CD4-positive, alpha-beta T cell treated with Interleukin-4 for 1 hour (primary cell): ENCODE measurements at places on chromosomes 13 and 19.

GRCh38 chr19:56765137-56765536 lies 75.4 kb downstream of the PEG3 start:
- DNase-seq, result no peak

GRCh38 chr13:98295371-98295770 lies 118.3 kb upstream of the RNF113B start:
- DNase-seq, result no peak

- DNase-seq, result peak; percentile 66
These were observed 36.4 kb downstream of the RCBTB2 start for GRCh38 chr13:48496271-48497161.

DNA sequence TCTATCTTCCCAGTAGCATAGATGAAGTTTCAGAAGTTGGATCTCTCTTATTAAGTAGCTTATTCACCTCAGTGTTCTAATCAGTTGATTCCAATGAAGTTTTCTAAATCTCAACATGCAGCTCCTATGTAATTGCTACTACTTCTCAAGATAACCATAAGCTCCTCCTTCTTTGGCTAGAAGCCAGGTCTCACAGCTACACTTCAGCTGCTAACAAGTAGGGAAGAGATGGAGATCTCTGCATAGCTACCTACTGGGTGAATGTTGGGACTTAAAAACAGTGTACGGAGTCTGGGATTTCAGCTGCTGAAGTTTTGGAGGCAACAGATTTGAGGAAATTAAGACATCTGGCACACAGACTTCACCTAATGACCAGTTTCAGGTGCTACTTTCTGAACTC lies 661.0 kb downstream of the SLITRK1 start:
- no peak for DNase-seq

GRCh38 chr13:113047587-113047986 lies 58.0 kb upstream of the F7 start:
- DNase-seq, result no peak

DNA sequence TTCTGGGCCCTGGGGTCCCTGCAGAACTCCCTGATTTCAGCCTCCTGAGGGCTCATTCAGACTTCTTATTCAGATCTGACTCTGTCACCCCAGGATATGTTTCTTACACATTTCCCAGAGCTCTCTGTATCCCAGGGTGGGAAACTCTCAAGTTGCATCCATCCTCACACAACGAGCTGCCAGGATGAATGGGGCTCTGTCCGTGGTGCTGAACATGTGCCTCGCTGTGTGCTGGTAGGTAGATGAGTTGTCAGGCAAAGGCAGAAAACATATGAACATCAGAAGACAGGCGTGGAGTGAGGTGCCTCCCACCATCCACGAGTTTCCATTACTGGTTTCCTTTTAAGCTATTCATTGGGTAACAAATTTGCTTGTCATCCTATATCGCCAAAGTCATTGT lies 11.4 kb upstream of the IGFL1 start:
- no peak for DNase-seq

DNA sequence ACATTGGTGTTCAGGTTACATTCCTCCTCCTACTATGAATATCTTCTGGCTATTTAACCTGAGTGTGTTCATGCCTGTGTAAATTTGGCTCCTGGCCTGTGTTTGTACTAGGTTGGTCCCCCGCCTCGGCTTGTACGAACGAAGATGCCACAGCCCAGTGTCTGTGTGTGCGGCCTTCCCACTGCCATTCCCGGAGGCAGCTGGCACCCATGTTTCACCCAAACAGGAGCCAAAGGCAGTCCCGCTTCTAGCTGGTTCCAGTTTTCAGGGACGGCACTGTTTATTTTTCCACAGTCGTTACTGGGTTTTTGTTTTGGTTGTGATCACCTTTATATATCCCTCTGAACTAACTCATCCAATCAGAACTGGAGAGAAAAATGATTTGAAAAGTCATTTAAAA lies 102.5 kb upstream of the ZNF536 start:
- DNase-seq, result no peak

GRCh38 chr13:60467098-60467497 lies 70.1 kb downstream of the TDRD3 start:
- no peak for DNase-seq

DNA sequence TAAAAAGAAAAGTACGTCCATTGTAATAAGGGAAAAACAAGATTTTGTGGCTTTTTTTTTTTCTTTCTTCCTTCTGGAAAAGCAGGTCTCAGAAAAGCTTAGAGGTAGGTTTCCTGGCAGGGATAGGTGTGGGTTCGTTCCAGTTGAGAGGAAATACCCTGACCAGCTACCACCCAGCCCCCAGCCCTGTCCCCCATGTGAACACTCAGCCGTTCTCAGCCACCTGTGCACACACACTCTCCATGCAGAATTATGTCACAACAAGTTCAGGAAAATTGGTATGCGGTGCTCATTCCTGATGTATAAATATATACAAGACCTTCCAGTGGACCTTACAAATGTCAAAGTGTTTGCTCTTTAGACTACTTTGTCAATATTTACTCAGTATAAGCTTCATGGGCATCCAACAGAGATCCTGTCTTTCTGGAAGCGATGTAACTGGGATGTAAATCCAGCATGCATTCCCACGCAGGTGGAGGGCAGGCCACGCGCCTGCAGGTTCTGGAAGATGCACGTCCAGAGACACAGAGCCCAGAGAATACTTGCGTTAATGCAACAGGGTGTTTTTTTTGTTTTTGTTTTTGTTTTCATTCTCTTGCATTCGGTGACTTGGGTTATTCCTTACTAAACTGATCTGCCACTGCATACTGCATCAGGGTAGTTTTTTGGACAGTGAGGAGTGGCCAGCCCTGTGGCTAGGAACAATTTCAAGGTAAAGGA lies 68.8 kb downstream of the TSHZ3 start:
- no peak for DNase-seq

- no peak for DNase-seq
These were observed 6.4 kb downstream of the POU4F1 start for GRCh38 chr13:78596736-78597601.

GRCh38 chr13:62331384-62331783 lies 915.7 kb upstream of the PCDH20 start:
- no peak for DNase-seq

DNA sequence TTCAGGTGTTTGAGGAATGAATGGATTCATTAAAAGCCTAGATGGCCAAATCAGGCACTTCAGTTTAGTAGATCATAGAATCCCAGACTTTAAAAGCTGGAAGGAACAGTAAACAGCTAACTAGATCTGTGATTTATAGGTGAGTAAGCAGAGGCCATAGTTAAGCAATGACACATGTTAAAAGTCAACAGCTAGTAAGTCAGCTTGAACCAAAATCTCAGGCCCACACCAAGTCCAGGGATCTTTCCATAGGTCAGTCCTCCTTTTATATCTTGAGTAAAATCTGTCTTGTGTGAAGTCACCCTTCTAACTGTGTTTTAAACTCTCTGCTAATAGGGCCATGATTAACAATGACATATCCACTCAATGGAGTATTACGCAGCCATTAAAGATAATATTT lies 275.5 kb upstream of the SOX21 start:
- no peak for DNase-seq

- peak; percentile 61 for DNase-seq
These were observed 182.0 kb upstream of the SERP2 start for GRCh38 chr13:44191504-44192171.

DNA sequence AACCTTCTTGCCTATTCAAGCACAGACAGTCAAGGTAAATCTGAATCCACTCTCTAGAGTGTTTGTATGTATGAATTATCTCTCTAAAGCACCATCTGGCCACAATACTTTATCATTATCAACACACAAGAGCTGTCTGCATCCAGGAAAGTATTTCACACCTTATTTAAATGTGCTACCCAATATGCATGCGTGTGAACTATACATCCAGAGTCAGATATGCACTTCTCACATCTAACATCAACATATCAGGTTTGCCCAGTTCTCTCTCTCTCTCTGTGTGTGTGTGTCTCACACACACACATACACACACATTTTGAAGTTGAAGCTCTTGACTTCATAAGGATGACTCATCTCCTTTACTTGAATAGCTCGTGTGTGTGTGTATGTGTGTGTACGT lies 697.5 kb upstream of the PCDH20 start:
- DNase-seq, result no peak

- DNase-seq, result no peak
These were observed 244.2 kb downstream of the UQCRFS1 start for GRCh38 chr19:28968721-28969120.

DNA sequence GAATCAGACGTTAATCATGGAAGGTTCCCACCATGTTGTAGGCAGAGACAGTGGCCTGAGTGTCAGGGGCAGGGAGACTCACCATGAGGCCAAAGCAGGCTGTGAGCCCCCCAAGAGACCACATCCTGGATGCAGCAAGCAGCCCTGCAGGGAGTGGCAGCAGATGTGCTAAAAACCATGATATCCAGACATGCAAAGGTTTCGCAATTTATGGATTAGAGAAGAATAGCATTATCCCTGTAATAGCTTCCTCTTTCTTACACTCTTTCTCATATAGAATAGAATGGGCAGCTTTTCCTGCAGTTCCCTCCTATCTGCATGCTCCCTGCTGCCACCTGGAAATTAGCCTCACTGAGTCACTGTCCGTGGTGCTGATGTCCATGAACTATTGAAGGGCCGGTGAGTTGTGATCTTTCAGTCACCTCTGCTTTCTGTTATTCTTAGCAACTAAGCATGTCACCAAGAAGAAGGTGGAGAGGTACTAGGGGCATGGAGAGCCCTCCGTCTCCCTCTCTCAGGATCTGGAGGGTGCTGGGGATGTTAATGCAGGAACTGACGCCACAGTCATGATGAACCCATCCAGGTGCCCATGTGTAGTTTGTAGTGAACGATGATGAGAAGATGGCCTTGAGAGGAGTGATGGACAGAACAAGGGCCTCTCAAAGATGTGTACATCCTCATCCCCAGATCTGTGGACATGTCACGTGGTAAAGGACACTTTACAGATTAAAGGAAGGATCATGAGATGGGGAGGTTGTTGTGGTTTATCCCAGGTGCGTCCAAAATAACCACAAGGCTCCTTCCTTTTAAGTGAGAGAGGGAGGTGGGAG lies 9.9 kb downstream of the CEACAM4 start:
- no peak for DNase-seq

DNA sequence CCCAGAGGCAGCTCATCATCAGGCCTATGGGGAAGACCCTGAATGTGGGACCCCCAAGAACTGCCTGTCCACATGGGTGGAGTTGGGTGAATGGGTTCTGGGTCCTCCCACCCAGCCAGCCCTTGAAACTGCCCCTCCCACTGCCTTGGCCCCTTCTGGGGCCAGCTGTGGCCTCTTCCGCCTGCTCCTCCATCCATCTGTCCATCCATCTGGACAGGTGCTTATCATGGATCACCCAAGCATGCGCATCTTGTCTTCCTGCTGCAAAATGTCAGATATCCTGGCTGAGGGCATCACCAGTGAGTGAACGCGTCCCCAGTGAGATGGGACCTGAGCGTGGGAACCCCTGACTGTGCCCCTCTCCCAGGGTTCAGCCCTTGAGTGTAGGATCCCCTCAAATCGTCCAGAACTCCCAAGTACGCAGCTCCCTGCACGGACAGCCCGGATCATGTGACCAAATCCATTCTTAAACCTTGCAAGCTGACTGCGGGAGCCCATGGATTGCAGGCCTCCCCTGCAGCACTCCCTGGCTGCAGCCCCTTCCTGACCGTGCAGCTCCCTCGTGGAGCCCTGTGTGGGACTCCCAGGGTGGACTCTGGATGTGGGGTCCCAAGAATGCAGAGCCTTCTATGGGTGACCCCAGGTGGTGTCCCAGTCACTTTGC lies 2.0 kb downstream of the STXBP2 start:
- no peak for DNase-seq

- DNase-seq, result no peak
These were observed 2.0 kb downstream of the DOCK9 start for GRCh38 chr13:98975822-98976261.

- DNase-seq, result no peak
These were observed 1.5 kb downstream of the STARD13 start for GRCh38 chr13:33284031-33284430.

DNA sequence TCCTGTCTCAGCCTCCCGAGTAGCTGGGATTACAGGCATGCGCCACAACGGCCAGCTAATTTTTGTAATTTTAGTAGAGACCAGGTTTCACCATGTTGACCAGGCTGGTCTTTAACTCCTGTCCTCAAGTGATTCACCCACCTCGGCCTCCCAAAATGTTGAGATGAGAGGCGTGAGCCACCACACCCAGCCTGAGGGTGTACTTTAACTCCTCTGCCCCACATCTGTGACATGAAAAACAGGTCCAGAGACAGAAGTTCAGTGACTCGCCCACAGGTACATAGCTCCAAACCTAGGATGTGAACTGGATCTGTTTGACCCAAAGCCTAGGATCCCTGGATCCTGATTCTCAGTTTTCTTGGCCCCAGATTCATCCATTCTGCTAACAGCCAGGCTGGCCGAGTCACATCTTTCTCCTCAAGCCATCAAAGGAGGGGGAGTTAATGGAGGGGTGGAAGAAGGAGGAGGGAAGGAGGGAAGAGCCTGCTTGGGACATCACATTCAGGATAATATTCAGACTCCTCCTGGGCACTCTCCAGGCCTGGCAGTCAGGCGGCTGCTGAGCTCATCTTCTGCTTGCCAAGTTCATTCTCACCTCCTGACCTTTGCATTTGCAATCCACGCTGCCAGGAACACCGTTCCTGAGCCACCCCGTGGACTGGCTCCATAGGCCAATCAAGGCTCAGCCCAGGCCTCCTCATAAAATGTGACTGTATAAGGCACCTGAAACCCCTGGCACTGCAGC lies 3.1 kb downstream of the SPC24 start:
- no peak for DNase-seq

DNA sequence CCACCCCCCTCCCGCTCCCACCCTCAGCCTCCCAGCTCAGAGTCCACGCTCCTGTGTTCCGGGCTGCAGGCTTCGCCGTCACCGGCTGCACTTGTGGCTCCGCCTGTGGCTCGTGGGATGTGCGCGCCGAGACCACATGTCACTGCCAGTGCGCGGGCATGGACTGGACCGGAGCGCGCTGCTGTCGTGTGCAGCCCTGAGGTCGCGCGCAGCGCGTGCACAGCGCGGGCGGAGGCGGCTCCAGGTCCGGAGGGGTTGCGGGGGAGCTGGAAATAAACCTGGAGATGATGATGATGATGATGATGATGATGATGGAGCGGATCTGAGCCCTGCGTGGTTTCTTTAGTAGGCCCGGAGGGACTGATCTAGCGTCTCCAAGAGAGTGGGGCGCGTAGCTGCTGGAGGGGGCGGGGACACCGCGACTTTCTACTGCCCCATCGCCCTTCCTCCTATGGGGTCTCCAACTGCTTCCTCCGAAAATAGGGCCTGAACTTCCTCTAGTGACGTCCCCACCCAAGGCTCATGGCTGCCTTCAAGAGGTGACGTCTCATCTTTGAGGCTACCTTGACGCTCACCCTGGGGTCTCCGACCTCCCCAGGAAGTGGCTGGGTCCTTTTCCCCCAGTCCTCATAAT lies 1.4 kb downstream of the RETN start:
- peak; percentile 26 for DNase-seq

- no peak for DNase-seq
These were observed 8.8 kb downstream of the RNF6 start for GRCh38 chr13:26213345-26213744.

- DNase-seq, result no peak
These were observed 2.0 kb downstream of the POU2F2 start for GRCh38 chr19:42130254-42130573.
